ENCODE measurements at places on chromosomes 7 and 10. TPM values are rescaled to one million over a fixed set of nuclear protein-coding genes. Genes with fewer than 3 reads are reported as not detected.

GRCh38 chr7:100080907-100081534 lies 502 bp downstream of the ZNF3 start:
- peak overlapping the region; percentile 61 for H3K4me3 ChIP-seq
- H3K27ac ChIP-seq = peak overlapping the region; percentile 26
- no peaks in the 10 kb centered on the region for H3K4me1 ChIP-seq
- no peaks in the 10 kb centered on the region for H3K36me3 ChIP-seq

DNA sequence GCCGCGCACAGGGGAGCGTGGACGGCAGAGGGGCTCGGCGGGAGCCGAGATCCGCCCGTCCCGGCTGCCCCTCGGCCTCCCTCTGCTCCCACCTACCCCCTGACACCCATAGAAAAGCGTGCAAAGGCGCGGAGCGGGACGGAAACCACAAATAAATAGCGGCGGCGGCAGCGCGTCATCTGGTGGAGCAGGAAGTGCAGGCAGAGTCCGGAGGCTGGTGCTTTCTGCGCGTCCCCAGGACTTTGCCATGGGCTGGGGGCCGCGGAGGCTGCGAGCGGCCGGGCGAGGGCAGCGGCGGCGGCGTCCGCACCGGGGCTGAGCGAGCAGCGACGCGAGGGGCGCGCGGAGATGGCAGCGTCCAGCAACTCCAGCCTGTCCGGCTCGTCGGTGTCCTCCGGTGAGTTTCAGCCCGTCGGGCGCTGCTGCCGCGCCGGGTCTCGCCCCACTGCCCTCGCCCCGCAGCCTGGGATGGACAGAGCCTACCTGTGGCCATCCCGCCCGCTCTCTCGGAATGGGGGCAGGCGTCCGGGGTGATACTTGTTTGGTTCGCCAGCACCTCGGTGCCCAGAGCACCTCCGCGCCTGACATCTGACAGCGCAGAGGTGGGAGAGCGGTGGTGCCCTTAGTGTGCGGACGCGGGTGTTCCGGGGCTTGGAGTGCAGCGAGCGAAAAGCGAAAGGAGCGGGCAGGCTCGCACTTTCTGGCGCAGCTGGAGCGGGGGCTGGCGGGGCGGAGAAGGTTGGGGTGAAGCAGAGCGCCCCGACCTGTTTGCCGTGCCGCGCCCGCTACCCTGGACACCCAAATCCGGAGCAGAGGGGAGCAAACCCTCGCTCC lies at the start of gene CHN2:
Gene CHN2 (plus strand): TSS at position 182 of the 834 bp plus-strand sequence.
- no peaks in the 10 kb centered on the region for H3K4me1 ChIP-seq
- no peaks in the 10 kb centered on the region for H3K27me3 ChIP-seq
- H3K4me3 ChIP-seq = peak within 1 kb of the TSS; percentile 66
- no peak within 1 kb of the TSS for H3K27ac ChIP-seq
- DNase-seq = peak; percentile 81

Gene PDIA4
- total RNA-seq = 86.0 TPM

GRCh38 chr7:7920056-7920455 lies 48.5 kb upstream of the GLCCI1 start:
- no peak for DNase-seq
- H3K4me3 ChIP-seq = no peak overlapping the region
- H3K27me3 ChIP-seq = no peaks in the 10 kb centered on the region
- no peaks in the 10 kb centered on the region for H3K36me3 ChIP-seq
- H3K27ac ChIP-seq = no peak overlapping the region
- no peaks in the 10 kb centered on the region for H3K4me1 ChIP-seq

GRCh38 chr7:159033956-159034355 lies 110.7 kb downstream of the VIPR2 start:
- no peaks in the 10 kb centered on the region for H3K4me1 ChIP-seq
- H3K27me3 ChIP-seq = no peaks in the 10 kb centered on the region
- DNase-seq = no peak
- no peaks in the 10 kb centered on the region for H3K36me3 ChIP-seq
- no peak overlapping the region for H3K4me3 ChIP-seq

Gene WDR86
- total RNA-seq = 4.4 TPM

GRCh38 chr7:2791390-2791789 lies 52.7 kb downstream of the GNA12 start:
- DNase-seq = no peak
- no peaks in the 10 kb centered on the region for H3K4me1 ChIP-seq
- no peak overlapping the region for H3K4me3 ChIP-seq
- H3K27ac ChIP-seq = no peak overlapping the region
- H3K27me3 ChIP-seq = no peaks in the 10 kb centered on the region

- H3K4me1 ChIP-seq = peaks cover 8% of the 10 kb centered on the region
- no peaks in the 10 kb centered on the region for H3K27me3 ChIP-seq
- peak; percentile 89 for DNase-seq
- H3K4me3 ChIP-seq = peak within 1 kb of the TSS; percentile 99
- H3K27ac ChIP-seq = peak within 1 kb of the TSS; percentile 99
- H3K36me3 ChIP-seq = no peaks in the 10 kb centered on the region
Observed at GRCh38 chr10:88952647-88953111, at the start of gene ACTA2. ACTA2 (minus strand) TSS chr10:88952773; CDS start chr10:88948930, 3,843 bp downstream.

DNA sequence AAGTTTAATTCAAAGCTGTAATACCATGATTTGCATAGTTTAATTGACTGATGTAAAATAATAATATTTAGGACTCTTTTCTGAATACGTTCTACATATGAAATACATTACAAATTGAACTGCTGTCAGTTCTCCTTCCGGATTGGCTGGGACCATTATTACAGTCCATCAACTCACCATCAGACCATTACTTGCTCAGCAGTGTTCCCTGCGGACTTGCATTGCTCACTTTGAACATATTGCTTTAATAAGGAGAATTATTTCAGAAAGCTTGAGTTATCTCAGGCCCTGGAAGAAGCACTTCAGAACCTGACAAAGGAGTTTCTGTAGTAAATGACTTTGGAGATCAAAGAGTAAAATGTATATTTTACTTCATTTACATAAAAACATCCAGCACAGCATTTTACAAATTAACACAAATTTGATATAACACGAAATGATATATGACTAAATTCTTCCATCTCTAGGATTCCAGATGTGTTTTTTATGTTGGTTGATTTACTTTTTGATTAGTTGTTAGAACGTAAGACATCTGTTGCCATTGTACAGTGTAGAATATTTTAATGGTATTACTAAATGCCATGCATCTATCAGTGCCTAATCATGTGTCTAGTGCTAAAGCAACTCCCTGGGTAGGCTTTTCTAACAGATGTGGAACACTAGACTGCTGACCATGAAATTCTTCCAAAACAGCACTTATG lies 418.5 kb upstream of the SEMA3A start:
- H3K36me3 ChIP-seq = no peaks in the 10 kb centered on the region
- no peaks in the 10 kb centered on the region for H3K4me1 ChIP-seq
- H3K4me3 ChIP-seq = no peak overlapping the region
- DNase-seq = no peak
- H3K27ac ChIP-seq = no peak overlapping the region
- H3K27me3 ChIP-seq = no peaks in the 10 kb centered on the region

Gene CYP2W1
- total RNA-seq = not detected

DNA sequence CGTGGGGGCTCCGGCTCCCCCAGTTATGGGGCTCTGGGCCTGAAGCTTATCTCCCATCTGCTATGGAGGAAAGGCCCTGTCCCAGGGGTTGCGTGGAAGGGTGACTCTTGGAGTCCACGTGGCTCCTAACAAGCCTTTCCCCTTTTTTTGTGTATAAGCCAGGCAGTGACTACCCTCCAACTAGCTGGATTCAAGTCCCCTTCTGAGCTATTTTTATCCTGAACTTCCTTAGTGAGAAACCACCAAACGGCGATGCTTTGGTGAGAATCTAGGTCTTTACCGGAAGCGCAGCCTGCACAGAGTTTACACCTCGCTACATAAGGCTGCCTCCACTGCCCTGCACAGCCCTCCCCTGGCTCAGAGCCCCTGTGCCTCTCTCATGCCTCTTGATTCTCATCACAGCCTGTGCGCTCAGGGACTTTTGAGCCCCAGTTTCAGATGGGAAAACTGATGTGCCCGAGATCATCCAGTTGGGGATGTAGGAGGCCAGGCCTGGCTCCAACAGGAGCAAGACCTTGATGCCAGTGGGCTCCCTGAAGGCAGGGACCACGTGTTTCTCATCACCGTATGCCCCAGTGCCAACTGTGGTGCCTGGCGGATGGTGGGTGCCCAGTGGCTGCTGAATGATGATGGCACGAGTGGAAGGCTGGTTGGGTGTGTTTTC lies 102.3 kb upstream of the PPIF start:
- H3K27me3 ChIP-seq = no peaks in the 10 kb centered on the region
- H3K4me3 ChIP-seq = no peak overlapping the region
- DNase-seq = peak; percentile 74
- H3K4me1 ChIP-seq = peaks cover 7% of the 10 kb centered on the region
- H3K27ac ChIP-seq = no peak overlapping the region

Gene ANKRD16
- 8.8 TPM for total RNA-seq

Gene ELMO1
- total RNA-seq = 86.9 TPM

Gene MARCHF5
- total RNA-seq = 43.0 TPM

DNA sequence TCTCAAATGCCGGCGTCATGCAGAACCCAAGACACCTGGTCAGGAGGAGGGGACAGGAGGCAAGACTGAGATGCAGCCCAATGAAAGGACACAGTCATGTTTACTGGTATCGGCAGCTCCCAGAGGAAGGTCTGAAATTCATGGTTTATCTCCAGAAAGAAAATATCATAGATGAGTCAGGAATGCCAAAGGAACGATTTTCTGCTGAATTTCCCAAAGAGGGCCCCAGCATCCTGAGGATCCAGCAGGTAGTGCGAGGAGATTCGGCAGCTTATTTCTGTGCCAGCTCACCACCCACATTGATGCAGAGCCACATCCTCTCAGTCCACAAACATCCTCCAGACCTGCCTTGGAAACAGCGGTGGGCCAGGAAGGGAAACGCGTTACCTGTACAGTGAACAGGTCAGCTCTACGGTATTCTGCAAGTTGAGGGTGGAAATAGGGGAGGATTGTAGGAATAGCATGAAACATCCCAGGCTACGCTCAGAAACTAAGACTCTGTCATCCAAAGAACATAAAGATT lies 133.1 kb upstream of the PRSS1 start:
- H3K27me3 ChIP-seq = no peaks in the 10 kb centered on the region
- no peak overlapping the region for H3K27ac ChIP-seq
- no peak for DNase-seq
- H3K4me1 ChIP-seq = no peaks in the 10 kb centered on the region

DNA sequence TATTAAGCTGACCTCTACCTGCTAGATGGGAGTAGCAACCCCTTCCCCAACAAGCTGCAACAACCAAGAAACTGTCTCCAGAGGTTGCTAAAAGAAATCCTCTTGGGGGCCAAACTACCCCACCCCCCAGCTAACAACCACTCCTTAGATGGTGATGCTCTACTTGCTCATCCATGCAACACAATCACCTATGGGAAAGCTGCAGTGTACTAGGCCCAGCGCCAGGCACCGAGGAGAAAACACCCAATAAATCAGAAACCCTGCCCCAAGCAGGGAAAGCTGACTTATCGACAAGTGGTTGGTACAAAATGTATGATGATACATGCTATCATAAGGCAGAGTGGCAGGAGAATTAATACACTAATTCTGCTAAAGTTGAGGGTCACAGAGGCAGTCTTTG lies 17.3 kb downstream of the SLC25A13 start:
- H3K27ac ChIP-seq = no peak overlapping the region
- no peak for DNase-seq
- H3K4me1 ChIP-seq = peaks cover 3% of the 10 kb centered on the region
- H3K27me3 ChIP-seq = no peaks in the 10 kb centered on the region

Gene TRPV5
- not detected for total RNA-seq

Gene NEURL1
- 0.16 TPM for total RNA-seq

DNA sequence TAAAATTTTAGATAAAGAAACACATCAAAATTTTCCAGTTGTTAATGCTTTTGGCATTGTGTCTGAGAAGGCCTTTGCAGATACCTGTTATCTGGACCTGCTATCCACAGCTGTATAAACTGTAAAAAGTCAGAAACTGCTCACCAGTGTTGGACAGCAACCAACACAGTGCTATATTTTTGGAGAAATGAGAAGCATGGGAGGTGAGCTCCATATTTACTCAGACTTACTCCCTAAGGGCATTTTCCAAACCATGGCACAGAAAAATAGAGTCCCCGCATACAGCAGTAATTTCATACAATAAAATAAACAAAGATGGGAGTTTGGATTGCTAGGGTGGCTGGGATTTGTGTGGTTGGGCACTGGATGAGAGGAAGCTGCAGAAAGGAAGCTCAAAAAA lies 136.3 kb upstream of the GLI3 start:
- no peak overlapping the region for H3K4me3 ChIP-seq
- H3K27ac ChIP-seq = no peak overlapping the region
- no peaks in the 10 kb centered on the region for H3K4me1 ChIP-seq
- DNase-seq = no peak
- no peaks in the 10 kb centered on the region for H3K36me3 ChIP-seq

Gene C7orf57
- not detected for total RNA-seq

- H3K4me1 ChIP-seq = no peaks in the 10 kb centered on the region
- H3K27me3 ChIP-seq = no peaks in the 10 kb centered on the region
- no peaks in the 10 kb centered on the region for H3K36me3 ChIP-seq
- no peak overlapping the region for H3K27ac ChIP-seq
- DNase-seq = no peak
- no peak overlapping the region for H3K4me3 ChIP-seq
Observed at GRCh38 chr10:110608087-110608486, 36.0 kb upstream of the RBM20 start.

- no peaks in the 10 kb centered on the region for H3K27me3 ChIP-seq
- H3K27ac ChIP-seq = no peak overlapping the region
- H3K4me1 ChIP-seq = no peaks in the 10 kb centered on the region
- DNase-seq = no peak
Observed at GRCh38 chr10:63889803-63890202, 368.6 kb downstream of the REEP3 start.

DNA sequence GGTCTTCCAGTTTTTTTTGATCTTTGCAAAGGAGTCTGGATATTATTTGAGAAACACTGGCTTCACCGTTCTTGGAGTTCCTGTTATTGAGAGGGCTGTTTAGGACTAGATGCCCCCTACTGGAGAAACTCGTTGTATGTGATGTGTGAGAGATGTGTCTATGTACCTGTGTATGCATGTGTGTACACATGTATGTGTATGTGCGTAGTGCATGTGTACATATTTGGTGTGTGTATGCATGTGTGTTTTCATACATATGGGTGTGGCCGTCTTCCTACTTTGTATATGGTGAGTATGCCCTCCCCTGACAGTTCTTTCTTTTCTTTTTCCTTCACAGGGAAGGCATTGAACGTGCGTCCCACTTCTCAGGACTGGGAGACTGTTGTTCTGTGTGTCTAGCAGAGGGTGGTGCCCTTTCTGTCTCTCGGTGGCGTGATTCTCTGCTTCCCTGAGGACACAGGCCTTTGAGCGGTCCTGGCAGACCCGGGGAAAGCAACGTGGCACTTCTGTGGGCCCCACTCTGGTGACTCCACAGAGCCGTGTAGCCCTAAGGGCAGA lies 3.0 kb upstream of the CALHM3 start:
- DNase-seq = no peak
- no peaks in the 10 kb centered on the region for H3K27me3 ChIP-seq
- H3K27ac ChIP-seq = no peak overlapping the region
- H3K4me1 ChIP-seq = no peaks in the 10 kb centered on the region

Gene TCF7L2
- 57.8 TPM for total RNA-seq

Gene MSMB
- total RNA-seq = not detected
